ENCODE measurements at places on chromosomes 5 and 9. TPM values are rescaled to one million over a fixed set of nuclear protein-coding genes. Genes with fewer than 3 reads are reported as not detected.
A peak's percentile ranks its signal among the peaks of the same experiment; 100 is the strongest.

DNA sequence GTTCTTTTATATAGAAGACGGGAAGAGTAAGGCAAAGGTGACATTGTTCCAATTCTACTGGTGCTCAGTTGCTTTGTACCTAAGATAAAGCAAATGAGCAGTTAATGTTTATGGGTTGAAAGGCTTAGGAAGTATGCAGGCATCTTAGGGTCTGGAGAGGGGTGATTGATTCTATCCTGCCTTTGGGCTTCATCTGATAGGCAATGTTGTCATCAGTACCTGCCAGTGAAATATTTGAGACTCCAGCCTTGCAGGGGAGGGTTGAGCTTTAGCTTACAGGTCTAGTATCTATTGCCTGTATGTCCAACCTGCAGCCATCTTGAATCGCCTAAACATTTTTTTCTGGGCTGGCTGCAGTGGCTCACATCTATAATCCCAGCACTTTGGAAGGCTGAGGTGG is 13.8 kb upstream of the CTSV start:
- no peak overlapping the region for H3K27ac ChIP-seq
- H3K4me3 ChIP-seq: no peak overlapping the region
- H3K36me3 ChIP-seq: no peaks in the 10 kb centered on the region
- no peaks in the 10 kb centered on the region for H3K4me1 ChIP-seq
- DNase-seq: no peak

- DNase-seq: no peak
- H3K27ac ChIP-seq: no peak overlapping the region
- peaks cover 2% of the 10 kb centered on the region for H3K36me3 ChIP-seq
- peaks cover 14% of the 10 kb centered on the region for H3K4me1 ChIP-seq
These were observed 11.5 kb downstream of the ZMAT2 start for GRCh38 chr5:140711794-140712193.

DNA sequence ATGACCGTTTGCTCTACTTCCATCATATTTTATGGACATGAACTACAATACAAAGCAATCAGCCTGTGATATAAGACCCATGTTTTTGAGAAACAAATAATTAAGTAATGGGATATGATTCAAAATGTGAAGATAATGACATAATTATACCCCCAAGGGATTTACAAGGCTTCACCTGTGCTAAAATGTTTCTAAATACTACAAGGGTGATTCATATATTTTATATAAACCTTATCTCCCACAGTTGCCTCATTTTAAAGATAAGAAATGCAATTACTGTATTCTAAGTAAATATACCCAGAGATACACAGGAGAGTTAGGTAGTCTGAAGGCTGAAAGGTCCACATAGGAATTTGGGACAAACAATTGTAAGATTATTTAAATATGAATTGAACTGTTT is 662.0 kb upstream of the CHD1 start:
- no peak overlapping the region for H3K27ac ChIP-seq
- no peaks in the 10 kb centered on the region for H3K27me3 ChIP-seq
- no peak overlapping the region for H3K4me3 ChIP-seq
- no peaks in the 10 kb centered on the region for H3K36me3 ChIP-seq

GRCh38 chr9:36833954-36834353 is 200.1 kb downstream of the PAX5 start:
- peaks cover 7% of the 10 kb centered on the region for H3K27me3 ChIP-seq
- no peak overlapping the region for H3K27ac ChIP-seq
- no peak for DNase-seq
- no peaks in the 10 kb centered on the region for H3K36me3 ChIP-seq
- H3K4me1 ChIP-seq: no peaks in the 10 kb centered on the region

DNA sequence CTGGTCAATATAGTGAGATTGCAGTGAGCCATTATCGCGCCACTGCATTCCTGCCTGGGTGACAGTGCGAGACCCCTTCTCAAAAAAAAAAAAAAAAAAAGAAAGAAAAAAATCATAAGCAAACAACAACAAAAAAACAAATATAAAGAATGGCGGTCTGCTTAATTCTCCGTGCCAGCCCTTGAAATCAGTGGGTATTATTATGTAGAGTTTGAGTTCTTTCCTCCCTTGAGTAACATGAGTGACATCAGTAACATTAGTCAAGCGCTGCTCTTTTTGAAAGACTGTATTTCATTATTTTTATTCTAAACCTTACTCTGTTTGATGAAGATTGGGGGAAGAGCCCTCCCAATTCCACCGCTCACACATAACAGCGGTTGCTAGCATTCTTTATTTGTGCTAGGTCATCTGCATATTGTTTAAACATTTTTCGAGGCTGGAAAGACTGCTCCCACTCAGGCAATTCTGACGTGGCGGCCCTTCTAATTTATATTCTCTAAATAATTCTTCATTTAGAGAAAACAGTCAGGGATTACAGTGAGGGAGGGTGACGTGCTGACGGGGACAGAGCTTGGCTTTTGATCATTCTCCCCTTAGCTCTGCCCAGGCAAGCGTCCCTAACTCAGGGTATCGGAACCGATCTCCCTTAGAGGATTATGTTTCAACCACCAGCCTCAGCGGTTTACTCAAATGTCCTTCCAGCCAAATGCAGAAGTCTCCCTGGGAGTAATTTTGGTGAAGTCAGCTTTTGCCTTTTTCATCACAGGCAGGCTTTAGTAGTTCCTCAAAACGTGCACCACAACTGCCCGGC is 860 bp upstream of the MARCHF6 start:
- H3K4me3 ChIP-seq: peak overlapping the region; percentile 90
- peak overlapping the region; percentile 97 for H3K27ac ChIP-seq
- peaks cover 3% of the 10 kb centered on the region for H3K36me3 ChIP-seq
- no peaks in the 10 kb centered on the region for H3K27me3 ChIP-seq

Gene RAD50
- 30.7 TPM for total RNA-seq

Gene TSSK1B
- not detected for total RNA-seq

Gene LIFR
- total RNA-seq: not detected

- H3K36me3 ChIP-seq: peaks cover 49% of the 10 kb centered on the region
- peak overlapping the region; percentile 98 for H3K27ac ChIP-seq
- peak overlapping the region; percentile 67 for H3K4me3 ChIP-seq
- peaks cover 47% of the 10 kb centered on the region for H3K4me1 ChIP-seq
- DNase-seq: peak; percentile 54
These were observed 20.8 kb upstream of the KIF2A start for GRCh38 chr5:62284946-62285891.

- H3K36me3 ChIP-seq: peaks cover 7% of the 10 kb centered on the region
- peaks cover 13% of the 10 kb centered on the region for H3K4me1 ChIP-seq
- H3K4me3 ChIP-seq: no peak overlapping the region
- H3K27me3 ChIP-seq: no peaks in the 10 kb centered on the region
- H3K27ac ChIP-seq: no peak overlapping the region
These were observed 297.3 kb downstream of the NR3C1 start for GRCh38 chr5:143106174-143106573.

DNA sequence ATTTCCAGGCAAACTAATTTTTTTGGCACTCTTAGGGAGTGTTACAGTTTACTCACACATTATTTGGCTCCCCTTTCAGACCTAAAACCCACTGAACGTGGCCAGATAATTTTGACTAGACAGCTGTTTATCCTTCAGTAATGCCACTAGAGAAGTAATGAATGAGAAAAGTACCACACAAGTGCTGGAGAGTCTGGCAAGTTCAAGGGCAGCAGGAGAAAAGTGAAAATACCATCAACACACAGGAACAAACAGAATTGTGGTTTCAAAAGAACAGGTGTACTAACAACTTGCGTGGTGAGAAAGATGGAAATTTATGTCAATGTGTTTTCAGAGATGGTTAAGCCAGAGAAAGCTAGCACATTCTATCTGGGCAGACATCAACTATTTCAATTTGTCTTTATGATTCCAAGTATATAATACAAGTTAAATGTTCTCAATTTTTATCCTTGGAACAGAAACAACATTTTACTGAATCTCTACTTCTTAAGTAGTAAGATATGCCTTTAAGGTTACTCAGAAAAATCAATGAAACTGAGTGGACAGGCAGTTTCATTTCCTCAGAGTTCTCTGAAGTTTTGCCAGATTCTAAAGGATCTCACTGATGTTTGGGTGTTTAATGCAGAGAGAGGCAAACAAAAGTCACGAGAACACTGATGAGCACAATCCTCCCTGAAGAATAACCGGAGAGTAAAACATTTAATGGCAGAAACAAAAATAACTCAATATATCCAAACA is 91.0 kb downstream of the ARSB start:
- peaks cover 4% of the 10 kb centered on the region for H3K36me3 ChIP-seq
- H3K27me3 ChIP-seq: peaks cover 11% of the 10 kb centered on the region
- H3K4me3 ChIP-seq: no peak overlapping the region
- H3K27ac ChIP-seq: no peak overlapping the region
- peaks cover 2% of the 10 kb centered on the region for H3K4me1 ChIP-seq

DNA sequence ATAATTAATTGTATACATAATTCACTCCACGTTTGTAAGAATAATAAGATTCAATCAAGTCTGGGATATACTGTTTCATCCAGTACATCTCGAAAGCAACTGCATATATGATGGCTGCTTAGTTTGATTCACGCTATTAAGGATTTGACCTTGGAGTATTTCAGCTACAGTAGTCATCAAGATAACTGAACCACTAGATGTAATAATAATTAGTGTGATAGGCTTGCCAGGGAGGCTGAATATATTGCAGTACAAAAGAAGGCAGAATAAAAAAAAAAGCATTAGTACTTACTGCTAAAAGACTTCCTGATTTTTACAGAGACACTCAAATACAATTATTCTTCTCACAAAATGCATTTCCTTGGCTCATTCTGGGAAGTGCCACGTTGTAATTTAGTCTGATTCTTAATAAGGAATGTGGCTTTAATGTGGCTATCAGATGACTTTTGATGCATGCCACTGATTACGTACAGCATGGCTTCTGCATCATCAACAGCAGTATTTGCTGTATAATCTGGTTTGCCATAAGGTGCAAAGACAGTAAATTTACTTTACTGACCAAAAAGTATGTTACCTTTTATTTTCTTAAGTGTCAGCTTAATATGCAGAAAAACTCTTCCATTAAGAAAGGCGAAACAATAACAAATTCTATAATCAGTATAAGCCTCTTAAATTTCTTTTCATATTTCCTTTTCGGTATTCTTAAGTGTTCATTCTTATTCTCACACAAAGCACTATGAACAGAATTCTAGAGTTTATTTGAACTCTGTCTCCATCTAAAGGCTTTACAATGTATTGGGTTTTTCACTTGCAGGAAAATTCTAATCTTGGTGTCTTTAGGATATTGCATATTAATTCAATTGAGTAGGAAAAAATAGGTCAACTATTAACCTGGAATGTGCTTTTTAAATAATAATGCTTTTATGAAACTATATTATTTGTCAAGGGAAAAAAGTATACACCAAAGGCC is 166.4 kb downstream of the SLF1 start:
- no peak for DNase-seq
- no peaks in the 10 kb centered on the region for H3K36me3 ChIP-seq
- peaks cover 9% of the 10 kb centered on the region for H3K4me1 ChIP-seq

DNA sequence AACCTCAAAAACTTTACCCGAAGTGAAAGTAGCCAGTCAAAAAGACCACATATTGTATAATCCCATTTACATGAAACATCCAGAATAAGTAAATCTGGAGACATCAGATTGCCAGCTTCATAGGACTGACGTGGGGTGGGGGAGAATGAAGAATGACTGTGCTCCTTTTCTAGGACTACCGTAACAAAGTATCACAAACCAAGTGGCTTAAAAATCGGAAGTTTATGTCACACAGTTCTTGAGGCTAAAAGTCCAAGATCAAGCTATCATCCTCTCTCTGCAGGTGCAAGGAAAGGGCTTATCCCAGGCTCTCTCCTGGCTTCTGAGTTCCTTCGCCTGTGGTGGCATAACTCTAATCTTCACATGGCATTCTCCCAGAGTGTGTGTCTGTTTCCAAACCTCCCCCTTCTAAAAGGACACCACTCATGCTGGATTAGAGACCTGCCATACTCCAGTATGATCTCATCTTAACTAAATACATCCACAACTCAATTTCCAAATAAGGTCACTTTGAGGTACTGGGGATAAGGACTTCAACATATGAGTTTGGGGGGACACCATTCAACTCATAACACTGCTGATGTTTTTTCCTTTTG is 25.5 kb downstream of the ADAM19 start:
- DNase-seq: no peak
- H3K27me3 ChIP-seq: peaks cover 4% of the 10 kb centered on the region
- peaks cover 43% of the 10 kb centered on the region for H3K36me3 ChIP-seq
- no peak overlapping the region for H3K4me3 ChIP-seq
- no peak overlapping the region for H3K27ac ChIP-seq
- H3K4me1 ChIP-seq: peaks cover 46% of the 10 kb centered on the region

DNA sequence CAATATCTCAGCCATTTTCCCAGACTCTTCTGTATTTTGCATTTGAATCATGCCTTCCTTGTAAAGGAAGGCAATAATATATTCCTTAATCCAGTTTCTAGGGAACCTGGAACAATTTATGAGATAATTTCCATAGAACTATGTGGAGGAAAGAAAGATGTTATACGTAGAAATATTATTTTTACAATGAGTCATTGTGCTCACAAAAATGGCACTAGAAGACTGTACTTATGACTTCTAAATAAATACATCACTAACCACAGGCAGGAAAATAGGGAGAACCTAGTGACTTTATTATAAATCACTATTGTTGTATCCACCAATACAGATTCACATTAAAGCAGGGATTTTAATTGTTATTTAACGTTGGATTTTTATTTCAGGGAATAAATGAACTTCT is 87.6 kb downstream of the FBXO38 start:
- no peaks in the 10 kb centered on the region for H3K4me1 ChIP-seq
- no peak overlapping the region for H3K4me3 ChIP-seq

DNA sequence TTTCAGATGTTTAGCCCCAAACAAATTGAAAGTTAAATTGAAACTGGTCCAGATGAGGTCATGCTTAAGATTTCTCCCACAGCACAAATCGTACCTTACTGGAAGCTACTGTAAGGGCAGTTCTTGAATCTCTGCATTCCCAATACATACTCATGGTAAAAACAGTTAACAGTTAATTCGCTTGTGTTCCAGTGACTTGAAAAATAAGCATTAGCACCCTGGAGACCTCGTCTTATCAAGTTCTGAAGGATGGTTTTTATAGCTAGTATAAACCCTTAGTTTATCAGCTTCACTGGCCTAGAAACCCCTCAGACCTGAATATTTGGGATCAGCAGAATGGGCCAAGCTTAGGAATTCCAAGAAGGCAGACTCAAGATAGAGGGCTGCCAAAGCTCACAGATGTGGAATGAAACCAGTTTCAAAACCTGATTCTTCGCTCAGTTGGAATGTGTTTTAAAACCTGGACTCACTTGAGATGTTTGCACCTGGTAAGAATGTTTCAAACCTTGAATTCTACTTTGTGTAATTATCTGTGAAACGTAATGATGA is 103.6 kb downstream of the C9orf152 start:
- H3K4me1 ChIP-seq: peaks cover 1% of the 10 kb centered on the region
- peaks cover 3% of the 10 kb centered on the region for H3K27me3 ChIP-seq
- no peak overlapping the region for H3K4me3 ChIP-seq
- DNase-seq: no peak
- H3K36me3 ChIP-seq: no peaks in the 10 kb centered on the region

Measured in activated naive CD8-positive, alpha-beta T cell treated with anti-CD3 and anti-CD28 coated beads, Interleukin-2, amount 10 ng/mL, durations not matched to agents 7 days and 5 days (primary cell).